HFFc6 (cell line): ENCODE measurements at places on chromosomes 1 and 21.

- DNase-seq = no peak
These were observed 10.0 kb downstream of the MAP3K6 start for GRCh38 chr1:27356619-27357280.

- DNase-seq = peak; percentile 36
These were observed 16.3 kb downstream of the PADI3 start for GRCh38 chr1:17265162-17265561.

GRCh38 chr21:37233551-37234146 is 33.5 kb downstream of the VPS26C start:
- DNase-seq = no peak

GRCh38 chr1:200051620-200052019 is 24.1 kb downstream of the NR5A2 start:
- no peak for DNase-seq

GRCh38 chr1:100494393-100495084 is 43.4 kb upstream of the GPR88 start:
- DNase-seq = peak; percentile 7

- no peak for DNase-seq
These were observed 81.0 kb downstream of the HMGB4 start for GRCh38 chr1:33944846-33945245.

DNA sequence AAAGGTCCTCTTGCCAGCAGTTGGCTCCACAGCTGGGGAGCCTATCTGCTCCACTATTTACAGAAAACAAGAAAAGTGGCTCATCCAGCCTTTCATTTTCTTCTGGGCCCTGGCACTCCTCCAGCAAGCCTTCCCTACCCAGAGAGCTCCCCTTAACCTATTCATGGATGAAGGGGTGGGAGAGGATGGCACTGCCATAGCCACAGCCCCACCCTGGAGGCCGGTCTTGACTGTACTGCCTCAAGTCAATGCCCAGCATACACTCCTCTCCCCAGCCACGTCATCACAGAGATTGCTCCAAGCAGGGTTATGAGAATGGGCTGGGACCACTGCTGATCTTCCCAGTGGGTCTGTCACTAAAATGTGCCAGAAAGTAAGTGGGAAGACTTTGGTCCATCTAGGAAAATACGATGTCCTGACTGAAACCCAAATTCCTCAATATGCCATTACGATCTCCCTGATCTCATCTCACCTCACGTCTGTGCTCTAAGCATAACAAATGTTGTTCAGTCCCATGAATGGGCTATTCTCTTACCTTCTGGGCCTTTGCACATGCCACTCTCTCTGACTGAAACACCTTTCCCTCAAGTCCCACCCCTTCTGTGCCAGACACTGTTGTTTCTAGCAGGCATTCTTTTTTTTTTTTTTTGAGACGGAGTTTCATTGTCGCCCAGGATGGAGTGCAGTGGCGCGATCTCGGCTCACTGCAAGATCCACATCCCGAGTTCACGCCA is 21.4 kb upstream of the PTAFR start:
- no peak for DNase-seq

GRCh38 chr1:171251042-171251951 is 3.0 kb downstream of the FMO1 start:
- DNase-seq = no peak

- peak; percentile 6 for DNase-seq
These were observed 15.3 kb downstream of the CD55 start for GRCh38 chr1:207336559-207337467.

DNA sequence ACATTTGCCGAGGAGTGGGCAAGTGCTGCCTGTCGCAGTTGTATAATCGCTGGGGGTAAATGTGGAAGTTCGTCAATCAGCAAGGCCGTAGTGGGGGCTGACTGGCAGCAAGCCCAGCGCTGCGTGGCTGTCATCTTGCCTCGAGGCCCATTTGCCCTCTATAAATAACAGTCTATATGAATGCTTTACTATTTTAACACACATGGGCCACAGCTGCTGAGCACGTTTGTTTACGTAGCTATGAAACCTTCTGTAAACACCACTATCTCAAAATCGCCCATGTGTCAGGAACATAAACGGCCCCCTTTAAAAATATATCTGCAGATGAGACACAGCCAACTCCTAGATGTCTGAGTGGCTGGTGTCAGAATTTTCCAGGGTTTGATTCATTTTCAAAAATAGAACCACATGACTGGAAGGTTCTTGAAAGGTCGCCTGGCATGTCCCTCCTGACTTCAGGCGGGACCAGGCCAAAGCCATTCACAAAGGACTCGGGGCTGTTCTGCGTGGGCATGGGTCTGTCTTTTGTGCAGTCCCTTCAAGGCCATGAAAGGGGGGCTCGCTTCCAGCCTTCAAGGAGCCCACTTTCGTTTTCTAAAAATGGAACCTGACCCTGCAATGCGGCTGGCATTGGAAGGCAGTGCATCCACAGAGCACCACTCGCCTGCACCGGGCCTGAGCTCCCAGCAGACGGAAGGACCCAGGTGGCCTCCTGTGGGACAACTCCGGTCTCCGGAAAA is 205.5 kb downstream of the KCNJ6 start:
- peak; percentile 47 for DNase-seq

DNA sequence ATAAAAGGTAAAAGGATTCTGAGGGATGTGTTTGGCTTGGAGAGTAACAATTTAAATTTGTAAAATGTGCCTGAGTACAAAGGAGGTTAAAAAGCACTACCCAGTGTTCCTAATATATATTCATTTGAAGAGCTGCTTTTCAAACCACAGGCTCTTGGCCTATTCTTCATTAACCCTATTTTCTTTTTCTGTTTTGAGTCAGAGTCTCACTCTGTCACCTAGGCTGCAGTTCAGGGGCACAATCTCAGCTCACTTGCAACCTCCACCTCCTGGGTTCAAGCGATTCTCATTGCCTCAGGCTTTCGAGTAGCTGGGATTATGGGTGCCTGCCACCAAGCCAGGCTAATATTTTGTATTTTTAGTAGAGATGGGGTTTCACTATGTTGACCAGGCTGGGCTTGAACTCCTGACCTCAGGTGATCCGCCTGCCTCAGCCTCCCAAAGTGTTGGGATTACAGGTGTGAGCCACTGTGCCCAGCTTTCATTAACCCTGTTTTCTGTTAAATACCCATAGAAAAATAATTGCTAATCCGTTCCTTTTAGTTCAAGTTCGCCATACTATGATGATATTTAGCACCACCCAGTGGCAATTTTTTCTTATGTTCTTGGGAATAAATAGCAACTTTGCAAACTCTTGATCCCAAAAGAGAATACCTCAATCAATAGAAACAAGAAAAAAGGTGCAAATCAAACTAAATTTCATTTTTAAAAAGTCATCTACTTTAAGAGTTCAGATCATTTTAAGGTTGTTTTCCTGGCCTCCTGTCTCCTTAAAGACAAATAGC is 30.5 kb downstream of the ZBTB8OS start:
- peak; percentile 17 for DNase-seq

- DNase-seq = no peak
These were observed 47.8 kb upstream of the PRDM2 start for GRCh38 chr1:13652238-13652637.

DNA sequence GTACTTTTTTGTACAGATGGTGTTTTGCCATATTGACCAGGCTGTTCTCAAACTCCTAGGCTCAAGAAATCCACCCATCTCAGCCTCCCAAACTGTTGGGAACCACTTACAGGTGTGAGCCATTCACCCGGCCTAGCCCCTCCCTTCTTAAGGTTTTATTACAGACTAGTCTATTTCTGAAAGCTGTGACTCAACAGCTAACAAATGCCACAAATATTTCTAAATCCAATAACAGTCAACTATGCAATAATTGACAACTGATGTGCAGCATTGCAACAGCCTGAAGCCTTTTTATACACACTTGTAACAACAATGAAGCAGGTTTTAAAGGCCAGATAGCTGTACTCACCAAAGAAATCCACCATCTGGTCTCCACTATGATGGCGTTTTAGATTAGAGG is 51.4 kb downstream of the GRIK1 start:
- DNase-seq = no peak

DNA sequence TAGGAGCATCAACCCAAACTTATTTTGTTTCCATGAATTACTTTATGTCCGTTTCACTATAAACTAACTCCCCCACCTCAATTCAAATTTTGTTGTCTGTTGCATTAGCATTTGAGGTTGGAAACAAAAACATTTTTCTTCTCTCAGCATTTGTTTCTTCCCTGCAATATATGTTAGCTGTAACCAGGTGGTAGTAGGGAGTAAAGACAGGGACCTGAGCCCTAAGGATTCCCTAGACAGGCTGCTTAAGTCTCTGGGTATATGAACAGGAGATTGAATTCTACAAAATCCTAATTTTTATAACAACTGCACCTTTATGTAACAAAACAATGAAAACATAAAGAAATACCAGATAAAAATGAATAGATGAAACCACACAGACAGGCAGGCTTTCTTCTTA is 242.6 kb downstream of the PAPPA2 start:
- no peak for DNase-seq

- no peak for DNase-seq
These were observed 2.3 kb downstream of the PAX7 start for GRCh38 chr1:18632783-18633421.

GRCh38 chr21:38171723-38172344 is 85.0 kb upstream of the KCNJ15 start:
- peak; percentile 40 for DNase-seq

- DNase-seq = no peak
These were observed 10.8 kb upstream of the BCAR3 start for GRCh38 chr1:93692451-93692861.

DNA sequence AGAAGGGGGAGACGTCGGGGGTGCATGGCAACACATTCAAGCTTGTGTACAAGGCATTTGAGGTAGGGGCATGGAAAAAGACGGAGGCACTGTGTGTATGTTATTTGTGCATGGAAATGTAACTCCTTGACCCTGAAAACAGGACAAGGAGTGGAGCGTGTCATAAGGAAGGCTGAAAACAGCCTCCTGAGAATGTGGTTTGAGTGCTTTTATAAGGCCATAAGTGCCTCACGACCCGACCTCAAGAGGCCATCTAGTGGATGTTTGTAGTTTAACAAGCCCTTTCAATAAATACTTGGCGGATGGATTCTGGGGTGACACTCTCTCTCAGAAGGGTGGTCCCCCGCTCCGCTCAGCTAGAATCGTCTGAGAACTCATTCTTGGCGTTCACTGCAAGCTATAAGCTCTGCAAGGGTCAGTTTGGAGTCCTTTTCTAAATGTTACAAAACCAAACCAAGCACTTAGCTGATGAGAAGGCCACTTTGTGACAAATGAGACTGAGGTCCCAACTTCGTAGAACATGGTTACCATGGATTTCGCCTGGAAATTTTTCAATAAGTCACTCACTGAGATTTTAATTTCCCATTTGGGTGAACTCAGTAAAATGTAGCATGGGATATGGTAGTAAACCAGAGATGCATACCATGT is 38.8 kb upstream of the CLCA4 start:
- DNase-seq = peak; percentile 10

- no peak for DNase-seq
These were observed 550.9 kb upstream of the TMPRSS15 start for GRCh38 chr21:18954441-18954844.

DNA sequence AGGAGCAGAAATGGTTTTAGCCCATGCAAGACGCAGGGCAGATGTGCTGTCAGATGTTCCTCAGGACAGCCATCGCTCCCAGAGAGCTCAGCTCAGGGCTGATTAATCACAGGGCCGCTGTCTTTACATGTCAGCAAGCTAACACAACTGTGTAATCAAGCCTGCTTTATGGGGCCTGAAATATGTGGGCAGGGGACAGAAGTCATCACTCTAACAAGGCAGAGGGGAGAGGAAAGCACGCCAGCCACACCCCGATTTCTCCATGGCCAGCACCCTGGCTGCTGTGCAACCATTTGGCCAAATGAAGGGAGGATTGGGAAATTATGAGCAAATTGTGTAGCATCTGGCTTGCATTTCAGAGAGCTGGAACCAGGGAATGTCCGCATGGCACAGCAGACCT is 368.8 kb downstream of the NPHP4 start:
- DNase-seq = no peak

DNA sequence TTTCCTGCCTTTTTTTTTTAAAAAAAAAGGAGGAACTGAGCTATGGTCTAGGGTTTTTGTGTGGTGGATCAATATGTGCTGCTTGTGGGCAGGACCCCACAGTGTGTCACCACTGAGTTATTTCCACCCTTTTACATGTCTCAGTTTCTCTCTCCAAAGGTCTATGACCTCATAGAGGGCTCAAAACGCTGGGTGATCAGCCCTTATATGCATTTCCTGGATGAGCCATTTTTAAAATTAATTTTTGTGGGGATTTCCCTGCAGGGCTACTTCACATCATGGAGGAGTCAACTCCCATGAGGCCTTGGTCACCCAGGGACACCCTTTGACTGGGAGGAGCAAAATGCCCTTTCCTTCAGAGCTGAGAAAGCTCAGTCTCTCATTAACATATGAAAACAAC is 20.7 kb upstream of the HAO2 start:
- no peak for DNase-seq

GRCh38 chr1:46767649-46768282 is 31.1 kb upstream of the CYP4B1 start:
- DNase-seq = no peak

DNA sequence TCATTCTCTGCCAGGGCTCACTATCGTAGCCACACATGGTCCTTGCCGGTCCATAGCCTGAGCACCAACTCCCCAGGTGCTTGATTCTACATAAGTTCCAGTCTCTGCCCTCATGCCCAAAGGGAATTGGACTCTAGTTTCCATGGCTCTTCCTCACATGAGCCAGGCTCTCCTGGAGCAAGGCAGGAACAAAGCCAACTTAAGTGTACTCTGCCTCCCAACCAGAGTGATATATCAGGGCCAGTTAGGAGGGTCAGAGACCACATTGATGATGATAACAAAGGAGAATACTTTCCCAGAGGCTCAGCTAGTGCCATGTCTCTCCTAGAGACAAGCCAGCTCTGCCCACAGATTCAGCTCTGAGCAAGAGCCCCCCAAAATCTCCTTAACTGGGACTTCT is 70.9 kb downstream of the ERI3 start:
- no peak for DNase-seq

GRCh38 chr1:40627987-40628902 is 37.2 kb downstream of the RIMS3 start:
- DNase-seq = no peak

GRCh38 chr1:36083635-36084496 is at the start of gene TEKT2:
TEKT2 (plus strand) TSS chr1:36084094; CDS start chr1:36084922, 828 bp downstream.
- no peak for DNase-seq

- DNase-seq = no peak
These were observed 4.4 kb downstream of the JAM2 start for GRCh38 chr21:25643486-25643885.

DNA sequence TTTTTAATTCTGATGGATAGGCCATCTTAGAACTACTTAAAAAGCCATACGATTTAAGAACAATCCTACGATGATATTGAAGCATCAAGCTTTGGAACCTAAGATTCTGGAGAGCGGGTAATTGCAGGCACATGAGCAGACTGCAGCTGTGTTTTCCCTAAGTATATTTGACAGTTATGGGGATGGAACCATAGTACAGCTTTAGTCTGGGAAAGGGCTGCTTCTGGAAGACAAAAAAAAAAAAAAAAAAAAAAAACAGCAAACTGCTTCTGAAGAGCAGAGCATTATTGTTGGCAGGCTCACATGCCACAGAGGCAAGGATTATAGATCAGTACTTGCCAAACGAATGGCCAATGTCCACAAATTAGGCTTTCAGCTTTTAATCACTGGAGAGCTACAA is 1618.7 kb downstream of the AMY1C start:
- DNase-seq = no peak
